ENCODE measurements at places on chromosomes 3 and 15.

- DNase-seq = no peak
Observed at GRCh38 chr15:64284042-64284441, 71.9 kb downstream of the CSNK1G1 start.

DNA sequence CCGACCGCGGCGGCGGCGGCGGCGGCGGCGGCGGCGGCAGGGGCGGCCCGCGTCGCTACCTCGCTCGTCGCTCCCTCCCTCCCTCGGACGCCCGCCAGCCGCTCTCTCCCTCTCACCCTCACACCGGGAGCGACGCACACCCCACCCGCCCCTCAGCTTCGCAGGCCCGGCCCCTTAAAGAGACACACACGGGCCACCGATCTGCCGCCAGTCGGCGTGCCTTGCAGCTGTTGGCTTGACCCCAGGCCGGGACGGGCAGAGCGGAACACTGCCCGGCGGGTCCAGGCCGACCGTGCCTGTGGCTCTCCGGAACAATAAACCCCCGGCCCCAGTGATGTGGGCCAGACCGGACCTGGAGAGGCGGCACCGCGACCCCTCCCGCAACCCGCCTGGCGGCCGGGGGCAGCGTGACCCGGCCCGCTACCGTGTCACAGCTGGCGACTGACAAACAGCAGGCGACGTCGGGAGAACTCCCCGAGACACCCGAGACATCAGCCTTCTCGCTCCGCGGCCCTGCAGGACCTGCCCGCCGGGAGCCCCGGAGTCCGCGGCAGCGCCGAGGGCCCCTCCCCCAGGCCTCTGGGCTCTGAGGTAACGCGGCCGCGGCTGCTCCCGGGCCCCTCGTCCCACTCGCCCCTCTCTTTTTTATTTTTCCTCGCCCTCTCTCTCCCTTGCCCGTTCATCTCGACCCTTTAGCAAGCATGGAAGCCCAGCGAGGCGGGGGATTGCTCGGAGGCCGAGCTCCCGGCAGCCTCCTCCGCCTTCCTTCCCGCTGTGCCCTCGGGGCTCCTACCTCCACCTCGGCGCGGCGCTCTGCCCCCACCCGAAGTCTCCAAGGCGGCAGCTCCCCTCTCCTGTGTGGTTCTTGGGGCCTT, at the start of gene SETD2:
TSS of gene SETD2 (minus strand) at position 107 of the 875 bp plus-strand sequence. CDS start 189 bp downstream, outside the sequence.
- peak; percentile 86 for DNase-seq

GRCh38 chr3:112111785-112112402, 21.2 kb downstream of the GCSAM start:
- DNase-seq = peak; percentile 58

GRCh38 chr3:86830566-86830965, 160.4 kb downstream of the VGLL3 start:
- no peak for DNase-seq

- no peak for DNase-seq
Observed at GRCh38 chr15:70463453-70463834, 299.9 kb downstream of the UACA start.

DNA sequence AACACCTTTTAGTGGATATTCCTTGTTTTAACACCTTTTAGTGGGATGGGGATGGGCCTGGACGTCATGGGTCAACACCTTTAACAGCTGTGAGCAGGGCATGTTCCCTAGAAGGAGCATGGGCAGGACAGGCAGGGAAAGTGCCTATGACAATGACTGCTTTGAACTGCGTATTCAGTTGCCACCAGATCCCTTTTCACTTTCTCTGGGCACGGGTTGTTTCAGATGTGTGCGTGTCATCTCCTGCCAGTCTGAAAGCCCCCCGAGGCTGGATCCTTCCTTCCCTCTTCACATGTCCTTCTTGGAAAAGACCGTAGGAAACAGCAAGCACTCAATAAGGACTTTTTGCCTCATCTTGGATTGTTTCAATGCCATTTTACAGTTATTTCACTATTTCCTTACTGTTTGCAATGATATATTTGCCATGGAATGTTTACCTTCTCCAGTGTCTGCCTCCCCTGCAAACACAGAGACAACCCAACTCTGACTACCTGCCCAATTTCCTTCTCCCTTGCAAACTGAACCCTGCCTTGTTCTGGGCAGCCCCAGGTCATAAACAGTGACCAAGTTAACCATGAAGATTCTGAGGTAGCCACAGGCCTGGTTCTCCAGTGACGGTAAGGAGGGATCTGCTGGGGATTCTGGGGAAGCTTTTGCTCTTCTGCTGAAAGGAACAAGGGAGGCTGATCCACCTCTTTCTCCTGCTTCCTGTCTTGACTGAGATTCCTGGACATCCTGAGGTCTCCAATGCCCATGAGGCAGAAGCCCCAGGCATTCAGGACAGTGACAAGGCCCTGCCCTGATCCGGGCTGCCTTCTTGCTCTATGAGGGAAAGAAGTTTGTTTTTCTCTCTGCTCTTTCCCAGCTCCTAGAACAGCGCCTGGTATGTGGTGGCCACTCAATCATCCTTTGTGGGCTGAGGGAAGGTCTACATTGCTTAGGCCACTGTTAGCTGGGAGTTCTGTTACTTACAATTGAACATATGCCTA, 51.8 kb downstream of the NOX5 start:
- no peak for DNase-seq

All from activated CD8-positive, alpha-beta memory T cell treated with anti-CD3 and anti-CD28 coated beads, Interleukin-2, amount 50 U/mL, for 4 hours (primary cell).